ENCODE measurements at places on chromosomes 12 and 14. TPM values are rescaled to one million over a fixed set of nuclear protein-coding genes. Genes with fewer than 3 reads are reported as not detected.
A peak's percentile ranks its signal among the peaks of the same experiment; 100 is the strongest.

The MYF5 gene
- not detected for total RNA-seq

The RD3L gene
- total RNA-seq: not detected

The GPATCH2L gene
- 41.7 TPM for total RNA-seq

The TMEM132D gene
- not detected for total RNA-seq

The C12orf54 gene
- not detected for total RNA-seq

The GLIPR1L1 gene
- not detected for total RNA-seq

The PIANP gene
- total RNA-seq: not detected

The NPFF gene
- not detected for total RNA-seq

The RAB15 gene
- total RNA-seq: 7.7 TPM

DNA sequence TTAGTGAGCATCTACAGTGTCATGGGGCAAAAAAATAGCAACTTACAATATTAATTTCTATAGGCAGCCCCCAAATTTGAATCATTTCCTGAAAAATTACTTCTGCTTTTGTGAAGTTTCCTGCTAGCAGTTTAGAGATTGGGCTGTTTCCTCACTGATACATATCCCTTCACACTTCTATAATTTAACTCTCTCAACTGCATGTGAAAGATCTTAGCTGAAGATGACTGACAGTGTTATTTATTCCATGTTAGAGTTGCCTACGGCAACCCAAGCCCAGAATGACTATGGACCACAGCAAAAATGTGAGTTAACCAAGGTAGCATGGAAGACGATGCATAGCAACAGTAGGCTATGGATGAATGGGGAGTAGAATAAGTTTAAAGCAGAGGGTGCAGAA lies at the start of gene KLRG1:
Gene KLRG1 (plus strand): TSS at position 134 of the 400 bp plus-strand sequence. CDS start 90 bp downstream, at position 224.
- H3K27me3 ChIP-seq: peaks cover under 1% of the 10 kb centered on the region
- no peak for DNase-seq
- no peaks in the 10 kb centered on the region for H3K36me3 ChIP-seq
- no peak within 1 kb of the TSS for H3K27ac ChIP-seq
- H3K4me3 ChIP-seq: no peak within 1 kb of the TSS
- H3K4me1 ChIP-seq: no peaks in the 10 kb centered on the region

DNA sequence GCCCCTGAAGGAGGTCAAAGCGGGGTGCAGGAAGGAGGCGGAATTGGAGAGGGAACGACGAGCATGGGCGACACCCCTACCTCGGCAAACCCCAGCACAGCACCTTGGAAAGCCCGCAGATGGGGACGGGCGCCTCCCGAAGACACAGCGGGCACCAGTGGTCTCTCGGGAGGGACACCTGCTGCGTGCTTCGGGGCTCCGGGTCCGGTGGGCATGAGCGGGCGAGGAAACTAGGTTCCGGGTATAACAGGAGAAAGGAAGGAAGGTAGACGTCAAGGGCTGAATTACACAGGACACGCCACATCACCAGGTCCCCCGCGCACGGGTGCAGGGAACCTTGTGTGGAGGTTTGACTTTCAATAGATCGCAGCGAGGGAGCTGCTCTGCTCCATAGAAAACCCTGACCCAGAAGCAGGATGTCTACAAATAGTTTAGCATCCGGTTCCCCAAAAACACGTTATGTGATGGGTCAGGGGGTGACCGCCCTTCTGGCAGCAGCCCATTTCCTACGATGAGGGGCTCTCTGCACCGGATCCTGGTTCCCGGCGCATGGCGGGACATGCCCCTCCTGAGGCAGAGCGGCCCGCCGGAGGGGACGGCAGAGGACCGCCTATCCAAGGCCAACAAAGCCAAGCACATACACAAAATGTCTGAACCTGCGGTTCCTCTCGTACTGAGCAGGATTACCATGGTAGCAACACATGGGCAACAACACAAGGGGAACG lies 196.9 kb downstream of the ALG10 start:
- H3K4me3 ChIP-seq: no peak overlapping the region
- DNase-seq: no peak
- H3K27ac ChIP-seq: no peak overlapping the region
- no peaks in the 10 kb centered on the region for H3K36me3 ChIP-seq
- no peaks in the 10 kb centered on the region for H3K27me3 ChIP-seq
- H3K4me1 ChIP-seq: no peaks in the 10 kb centered on the region

DNA sequence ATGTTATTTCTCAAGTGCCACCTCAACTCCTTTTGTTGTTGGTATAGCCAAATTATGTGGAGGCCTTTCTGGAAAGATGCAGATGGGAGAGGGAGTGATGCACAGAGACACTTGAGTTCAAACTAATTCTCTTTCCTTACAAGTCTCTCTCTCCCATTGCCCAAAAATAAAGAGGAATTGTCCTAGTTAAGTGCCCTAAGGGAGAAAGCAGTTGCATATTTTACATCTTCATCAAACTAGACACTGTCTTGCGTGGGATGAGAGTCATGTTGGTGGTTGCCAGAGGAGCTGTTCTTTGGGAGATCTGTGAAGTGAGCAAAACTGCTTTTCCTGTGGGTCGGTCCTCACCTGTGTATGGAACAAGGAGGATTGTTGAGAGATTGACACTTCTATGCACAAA lies 72.2 kb downstream of the EP400 start:
- no peaks in the 10 kb centered on the region for H3K27me3 ChIP-seq
- no peak overlapping the region for H3K27ac ChIP-seq
- H3K4me3 ChIP-seq: no peak overlapping the region
- no peaks in the 10 kb centered on the region for H3K4me1 ChIP-seq
- DNase-seq: no peak
- peaks cover 89% of the 10 kb centered on the region for H3K36me3 ChIP-seq

DNA sequence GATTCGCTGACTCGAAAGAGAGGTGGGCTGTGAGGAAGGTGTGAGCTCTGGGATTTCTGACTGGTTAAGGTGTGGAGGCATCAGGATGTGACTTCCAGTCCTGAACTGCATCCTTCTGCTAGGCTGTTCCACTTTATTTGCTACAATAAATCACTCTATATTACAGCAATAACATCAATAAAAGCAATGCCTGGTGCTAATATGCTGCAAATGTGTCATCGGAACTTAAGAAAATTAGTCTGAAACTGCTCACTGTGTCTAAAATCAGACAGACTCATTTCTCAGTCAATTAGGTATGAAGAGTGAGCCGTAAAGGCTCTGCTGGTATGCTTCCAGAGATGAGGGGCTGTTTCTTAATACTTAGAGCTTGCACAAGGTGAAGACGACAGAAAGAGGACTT lies 126.6 kb downstream of the HELB start:
- H3K4me3 ChIP-seq: no peak overlapping the region
- 0 out of 2 replicates have a peak, but pooled peaks cover 3% of the 10 kb centered on the region for H3K27me3 ChIP-seq
- H3K36me3 ChIP-seq: no peaks in the 10 kb centered on the region
- H3K27ac ChIP-seq: no peak overlapping the region
- no peak for DNase-seq

DNA sequence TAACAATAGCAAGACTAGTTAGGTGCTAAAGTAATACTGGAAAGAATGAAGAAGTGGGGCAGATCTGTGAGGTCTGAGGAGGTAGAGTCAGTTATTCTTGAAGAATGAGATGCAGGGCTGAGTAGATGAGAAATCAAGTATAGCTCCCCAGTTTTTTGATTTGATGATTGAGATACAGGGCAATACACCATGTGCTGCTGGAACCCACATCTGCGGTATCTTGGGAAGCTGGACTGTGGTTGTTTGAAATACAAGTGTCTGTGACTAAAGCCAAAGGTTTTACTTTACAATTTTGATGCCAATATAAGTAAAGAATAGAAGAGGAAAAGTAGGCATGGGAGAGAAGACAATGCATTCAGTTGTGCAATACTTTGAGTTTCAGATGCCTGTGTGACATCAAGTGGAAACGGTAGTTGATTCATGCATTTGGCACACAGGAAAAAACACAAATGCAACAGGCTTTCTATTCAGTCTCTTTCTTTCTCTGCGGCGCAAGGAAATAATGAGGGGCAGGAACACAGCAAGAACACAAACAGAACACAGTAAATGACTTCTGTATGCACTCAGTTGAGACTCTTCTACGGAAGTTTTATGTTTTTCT lies 190.2 kb upstream of the SLC38A2 start:
- no peak overlapping the region for H3K4me3 ChIP-seq
- H3K27ac ChIP-seq: peak overlapping the region; percentile 91
- DNase-seq: peak; percentile 61
- no peaks in the 10 kb centered on the region for H3K36me3 ChIP-seq

DNA sequence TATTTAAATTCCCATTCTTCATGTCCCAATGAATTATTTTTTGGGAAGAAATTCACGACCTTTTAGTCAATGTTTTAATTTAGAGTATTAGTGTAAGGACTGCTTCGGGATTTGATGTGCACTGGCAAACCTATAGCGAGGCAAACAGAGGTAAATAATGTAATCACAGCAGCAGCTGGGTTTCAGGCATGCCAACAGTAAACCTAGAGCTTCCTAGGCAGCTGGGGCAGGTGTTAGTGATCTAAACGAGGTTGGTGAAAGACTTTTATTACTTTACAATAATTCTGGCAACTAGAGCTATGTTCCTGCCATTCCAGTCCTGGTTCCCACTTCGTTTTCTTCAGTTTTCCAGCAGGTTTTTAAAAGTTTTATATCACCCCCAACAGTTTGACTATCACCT lies 1036.4 kb upstream of the FOXG1 start:
- no peaks in the 10 kb centered on the region for H3K27me3 ChIP-seq
- no peak for DNase-seq
- H3K4me3 ChIP-seq: no peak overlapping the region
- no peak overlapping the region for H3K27ac ChIP-seq
- no peaks in the 10 kb centered on the region for H3K36me3 ChIP-seq

- H3K4me1 ChIP-seq: no peaks in the 10 kb centered on the region
- H3K27me3 ChIP-seq: no peaks in the 10 kb centered on the region
- no peak overlapping the region for H3K4me3 ChIP-seq
- H3K36me3 ChIP-seq: no peaks in the 10 kb centered on the region
Measured at GRCh38 chr12:93430280-93430679, 11.5 kb downstream of the UBE2N start.

GRCh38 chr12:116984098-116984497 lies 73.3 kb downstream of the FBXW8 start:
- peaks cover 13% of the 10 kb centered on the region for H3K36me3 ChIP-seq
- no peak for DNase-seq
- H3K4me3 ChIP-seq: no peak overlapping the region

GRCh38 chr14:101733211-101733610 lies 28.3 kb upstream of the PPP2R5C start:
- H3K4me3 ChIP-seq: no peak overlapping the region
- no peaks in the 10 kb centered on the region for H3K27me3 ChIP-seq
- H3K36me3 ChIP-seq: no peaks in the 10 kb centered on the region

- H3K36me3 ChIP-seq: peaks cover 27% of the 10 kb centered on the region
- H3K27me3 ChIP-seq: no peaks in the 10 kb centered on the region
- H3K27ac ChIP-seq: no peak overlapping the region
- no peak overlapping the region for H3K4me3 ChIP-seq
Measured at GRCh38 chr14:102200690-102201352, 61.1 kb downstream of the WDR20 start.

DNA sequence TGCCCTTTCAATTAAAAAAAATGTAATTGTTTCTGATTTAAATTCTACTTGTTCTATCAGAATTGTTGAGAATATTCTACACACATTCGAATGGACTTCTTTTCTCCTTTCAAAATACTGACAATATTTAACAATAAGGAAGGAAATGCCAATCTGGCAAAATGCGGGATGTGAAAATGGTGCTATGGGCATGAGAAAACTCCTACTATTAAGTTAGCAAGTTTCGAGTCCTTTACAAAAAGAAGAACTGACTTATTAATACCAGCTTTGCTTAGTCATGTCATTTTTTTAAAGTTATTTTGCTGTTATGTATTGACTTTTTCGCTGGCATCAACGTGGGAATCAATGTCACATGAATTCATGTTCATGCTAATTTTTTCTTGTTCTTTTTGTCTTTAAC lies 31.7 kb upstream of the ARL1 start:
- no peaks in the 10 kb centered on the region for H3K36me3 ChIP-seq
- no peaks in the 10 kb centered on the region for H3K4me1 ChIP-seq
- DNase-seq: no peak
- no peak overlapping the region for H3K4me3 ChIP-seq
- peaks cover 3% of the 10 kb centered on the region for H3K27me3 ChIP-seq

DNA sequence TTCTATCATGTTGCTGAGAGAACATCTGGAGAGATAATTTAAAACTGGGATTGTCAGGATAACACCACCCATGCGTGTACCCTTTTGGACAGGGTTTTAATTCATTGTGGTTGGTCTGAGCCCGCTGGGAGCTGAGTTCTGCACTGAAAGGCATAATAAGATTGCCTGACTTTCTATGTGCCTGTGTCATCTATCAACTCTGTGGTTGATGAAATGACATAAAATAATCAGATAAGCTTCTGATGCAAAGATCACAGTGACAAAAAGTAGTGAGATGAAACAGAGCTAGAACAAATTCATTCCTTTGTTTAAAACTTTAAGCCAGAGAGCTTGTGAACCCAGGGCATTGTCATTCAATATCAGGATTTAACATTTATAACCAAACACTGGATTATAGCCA lies 98.7 kb downstream of the BBS10 start:
- H3K4me3 ChIP-seq: no peak overlapping the region
- no peaks in the 10 kb centered on the region for H3K27me3 ChIP-seq
- peaks cover 13% of the 10 kb centered on the region for H3K4me1 ChIP-seq

DNA sequence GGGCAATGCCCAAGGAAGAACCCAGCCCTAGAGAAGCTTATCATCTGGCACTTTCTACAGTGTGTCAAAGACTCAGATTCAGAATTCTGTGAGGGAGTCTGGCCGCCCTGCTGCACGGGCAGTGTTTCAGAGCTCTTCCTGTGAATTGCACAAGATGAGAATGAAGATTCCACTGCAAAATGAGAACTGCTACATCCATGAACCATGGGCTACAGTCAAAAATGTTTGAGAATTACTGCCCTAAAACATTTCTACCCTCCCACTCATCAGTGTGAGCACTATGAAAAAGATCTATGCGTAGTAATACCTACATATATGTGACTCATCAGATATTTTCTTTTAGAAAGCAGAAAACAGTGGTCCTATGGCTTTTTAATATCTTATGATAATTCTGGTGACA lies 104.0 kb downstream of the STAB2 start:
- H3K27me3 ChIP-seq: no peaks in the 10 kb centered on the region
- H3K4me3 ChIP-seq: no peak overlapping the region
- H3K36me3 ChIP-seq: no peaks in the 10 kb centered on the region
- H3K4me1 ChIP-seq: no peaks in the 10 kb centered on the region

- H3K4me1 ChIP-seq: no peaks in the 10 kb centered on the region
- DNase-seq: no peak
- H3K36me3 ChIP-seq: no peaks in the 10 kb centered on the region
- H3K27ac ChIP-seq: no peak overlapping the region
- H3K27me3 ChIP-seq: no peaks in the 10 kb centered on the region
- H3K4me3 ChIP-seq: no peak overlapping the region
Measured at GRCh38 chr14:39765676-39766075, 333.4 kb upstream of the FBXO33 start.

DNA sequence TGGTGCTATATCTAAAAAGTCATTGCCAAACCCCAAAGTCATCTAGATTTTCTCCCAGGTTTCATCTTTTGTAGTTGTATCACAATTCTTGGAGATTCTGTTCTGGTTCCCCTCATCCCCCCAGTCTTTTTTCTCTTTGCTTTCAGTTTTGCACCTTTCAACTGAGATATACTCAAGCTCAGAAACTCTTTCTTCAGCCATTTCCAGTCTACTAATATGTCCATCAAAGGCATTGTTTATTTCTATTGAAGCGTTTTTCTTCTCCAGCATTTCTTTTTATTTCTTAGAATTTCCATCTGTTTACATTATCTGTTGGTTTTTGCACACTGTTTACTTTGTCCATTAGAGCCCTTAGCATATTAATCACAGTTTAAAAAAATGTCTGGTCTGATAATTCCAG lies 179.5 kb downstream of the NUBPL start:
- H3K36me3 ChIP-seq: no peaks in the 10 kb centered on the region
- H3K27ac ChIP-seq: no peak overlapping the region
- no peaks in the 10 kb centered on the region for H3K4me1 ChIP-seq
- H3K27me3 ChIP-seq: no peaks in the 10 kb centered on the region

- no peak overlapping the region for H3K4me3 ChIP-seq
- no peaks in the 10 kb centered on the region for H3K27me3 ChIP-seq
- no peak overlapping the region for H3K27ac ChIP-seq
- no peaks in the 10 kb centered on the region for H3K36me3 ChIP-seq
- peak; percentile 80 for DNase-seq
- H3K4me1 ChIP-seq: peaks cover 37% of the 10 kb centered on the region
Measured at GRCh38 chr12:4116251-4117111, 157.1 kb upstream of the CCND2 start.
